ENCODE measurements at places on chromosomes 5 and 9. TPM values are rescaled to one million over a fixed set of nuclear protein-coding genes. Genes with fewer than 3 reads are reported as not detected.

GRCh38 chr5:60018091-60018490 is 124.6 kb upstream of the PDE4D start:
- H3K4me1 ChIP-seq = no peaks in the 10 kb centered on the region
- no peak for DNase-seq
- H3K27me3 ChIP-seq = no peaks in the 10 kb centered on the region
- no peak overlapping the region for H3K4me3 ChIP-seq
- no peak overlapping the region for H3K27ac ChIP-seq
- no peaks in the 10 kb centered on the region for H3K36me3 ChIP-seq

DNA sequence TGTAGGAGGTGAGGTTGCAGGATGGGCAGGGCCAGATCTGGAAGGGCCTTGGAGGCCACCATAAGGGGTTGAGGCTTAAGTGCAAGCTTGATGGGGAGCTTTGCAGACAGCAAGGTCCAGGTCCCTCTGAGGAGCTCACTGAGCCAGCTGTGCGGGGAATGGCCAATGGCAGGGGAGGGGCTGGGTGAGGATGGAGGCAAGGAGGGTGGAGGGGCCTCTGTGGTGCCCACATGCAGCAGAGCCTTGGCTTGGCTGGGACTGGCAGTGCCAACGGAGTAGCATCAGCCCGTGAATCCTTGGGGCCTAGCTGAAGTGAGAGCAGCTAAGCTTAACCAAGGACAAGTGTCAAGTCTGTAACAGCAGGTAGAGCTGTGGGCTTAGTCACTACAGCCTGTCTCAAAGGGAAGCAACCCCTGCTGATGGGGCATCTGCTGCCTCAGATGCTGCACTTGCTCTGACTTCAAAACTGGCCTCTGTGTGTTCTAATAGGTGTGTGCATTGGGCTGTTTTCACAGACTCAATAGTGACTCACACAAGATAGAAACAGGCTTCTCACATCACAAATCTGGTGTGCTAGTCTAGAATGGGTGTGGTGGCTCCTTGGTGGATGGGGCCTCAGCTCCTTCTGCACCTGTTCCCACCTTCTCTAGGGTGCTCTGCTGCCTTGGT is 16.3 kb downstream of the GALNT12 start:
- H3K36me3 ChIP-seq = no peaks in the 10 kb centered on the region
- DNase-seq = no peak
- no peak overlapping the region for H3K4me3 ChIP-seq
- no peaks in the 10 kb centered on the region for H3K4me1 ChIP-seq
- no peaks in the 10 kb centered on the region for H3K27me3 ChIP-seq

- DNase-seq = peak; percentile 32
- peaks cover 11% of the 10 kb centered on the region for H3K4me1 ChIP-seq
Measured at GRCh38 chr9:121676926-121677325, 25.5 kb downstream of the DAB2IP start.

- H3K4me3 ChIP-seq = no peak overlapping the region
- H3K27me3 ChIP-seq = no peaks in the 10 kb centered on the region
- no peaks in the 10 kb centered on the region for H3K36me3 ChIP-seq
- H3K27ac ChIP-seq = no peak overlapping the region
- H3K4me1 ChIP-seq = peaks cover 3% of the 10 kb centered on the region
- no peak for DNase-seq
Measured at GRCh38 chr5:81579262-81579924, 171.5 kb downstream of the SSBP2 start.

- H3K27me3 ChIP-seq = peaks cover 7% of the 10 kb centered on the region
- no peak overlapping the region for H3K4me3 ChIP-seq
- H3K36me3 ChIP-seq = no peaks in the 10 kb centered on the region
- no peak overlapping the region for H3K27ac ChIP-seq
- DNase-seq = peak; percentile 74
- H3K4me1 ChIP-seq = peaks cover 2% of the 10 kb centered on the region
Measured at GRCh38 chr9:124040935-124041816, 29.6 kb downstream of the LHX2 start.

DNA sequence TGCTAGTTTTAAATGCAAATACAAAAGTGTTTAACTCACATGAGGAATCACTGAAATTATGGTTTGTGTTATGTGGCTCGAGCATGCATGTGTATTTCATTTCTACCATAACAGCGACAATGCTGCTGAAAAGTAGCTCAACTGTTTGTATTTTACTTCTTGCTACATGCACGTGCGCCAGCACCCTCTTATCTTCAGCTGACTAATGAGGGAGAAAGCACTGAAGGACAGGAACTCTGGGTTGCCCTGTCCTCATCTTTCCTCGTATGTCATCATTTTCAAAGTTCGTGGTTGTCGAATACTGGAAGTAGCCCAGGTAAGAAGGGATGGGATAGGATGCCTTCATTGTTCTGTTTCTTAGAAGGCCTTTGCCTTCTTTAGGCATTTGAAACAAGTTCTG is 120.3 kb downstream of the SYK start:
- no peaks in the 10 kb centered on the region for H3K27me3 ChIP-seq
- H3K4me1 ChIP-seq = no peaks in the 10 kb centered on the region
- no peak overlapping the region for H3K4me3 ChIP-seq
- DNase-seq = no peak
- H3K27ac ChIP-seq = no peak overlapping the region

The SUSD3 gene
- 12.2 TPM for total RNA-seq

The LCNL1 gene
- total RNA-seq = 1.4 TPM

The LEAP2 gene
- total RNA-seq = 1.5 TPM

The CDKN2B gene
- total RNA-seq = 1.8 TPM

The LAMC3 gene
- 13.8 TPM for total RNA-seq

The LVRN gene
- total RNA-seq = not detected

The PRSS3 gene
- 0.79 TPM for total RNA-seq
